Stimulated activated naive B cell treated with anti-CD40 and anti-IgM and Interleukin-4, amounts not matched to agents 10 μg/mL and 1 μg/mL and 100 μg/mL, for 72 hours (primary cell): ENCODE measurements at places on chromosomes 16 and 17.

DNA sequence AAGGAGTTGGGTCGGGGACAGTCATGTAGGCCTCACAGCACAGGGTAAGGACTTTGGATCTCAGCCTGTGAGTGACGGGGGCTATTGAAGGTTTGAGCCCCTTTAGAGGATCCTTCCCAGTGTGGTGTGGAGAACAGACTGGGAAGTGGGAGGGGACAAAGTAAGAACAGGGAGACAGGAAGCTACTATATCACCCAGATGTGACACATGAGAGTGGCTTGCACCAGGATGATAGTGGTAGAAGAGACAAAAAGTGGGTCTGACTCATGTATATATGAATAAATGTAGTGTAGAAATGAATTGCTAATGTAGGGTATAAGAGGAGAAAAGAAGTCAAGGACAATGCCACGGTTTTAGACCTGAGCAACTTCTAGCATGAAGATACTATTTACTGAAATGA is 4.5 kb downstream of the NUP93 start:
- H3K4me1 ChIP-seq = peaks cover 4% of the 10 kb centered on the region
- H3K4me3 ChIP-seq = no peak overlapping the region
- H3K27ac ChIP-seq = no peak overlapping the region
- no peaks in the 10 kb centered on the region for H3K27me3 ChIP-seq

- peaks cover 30% of the 10 kb centered on the region for H3K36me3 ChIP-seq
- DNase-seq = no peak
- H3K4me3 ChIP-seq = peak overlapping the region; percentile 91
- H3K4me1 ChIP-seq = peaks cover 34% of the 10 kb centered on the region
- no peaks in the 10 kb centered on the region for H3K27me3 ChIP-seq
Measured at GRCh38 chr16:1351215-1351581, 480 bp downstream of the TSR3 start.

DNA sequence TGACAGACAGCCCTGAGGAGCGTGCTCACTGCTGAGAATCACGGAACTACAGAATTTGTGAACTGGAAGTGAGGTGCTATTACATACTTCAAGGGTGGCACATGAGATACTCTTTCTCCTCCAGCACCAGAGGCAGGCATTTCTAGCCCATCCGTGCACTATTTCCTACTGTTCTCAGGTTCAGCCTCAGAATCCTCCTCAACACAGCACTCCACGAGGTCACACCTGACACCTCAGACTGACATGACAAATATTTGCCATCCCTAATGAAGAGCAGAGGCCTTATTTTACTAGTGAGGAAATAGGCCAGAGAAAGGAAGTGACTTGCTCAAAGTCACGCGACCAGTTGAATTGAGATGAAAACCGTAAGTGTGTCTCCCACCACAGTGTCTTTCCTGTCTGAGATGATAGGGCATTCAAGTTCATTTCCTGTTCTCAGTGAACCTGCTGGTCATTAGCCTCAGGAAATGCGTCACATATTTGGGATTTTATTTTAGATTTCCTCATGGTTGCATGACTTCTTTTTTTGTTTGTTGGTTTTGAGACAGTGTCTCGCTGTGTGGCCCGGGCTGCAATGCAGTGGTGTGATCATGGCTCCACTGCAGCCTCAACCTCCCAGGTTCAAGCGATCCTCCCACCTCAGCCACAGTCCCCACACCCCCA is 23.6 kb downstream of the SEZ6 start:
- peaks cover 13% of the 10 kb centered on the region for H3K27me3 ChIP-seq
- H3K4me1 ChIP-seq = peaks cover 25% of the 10 kb centered on the region
- no peak overlapping the region for H3K4me3 ChIP-seq
- peak overlapping the region; percentile 90 for H3K27ac ChIP-seq

DNA sequence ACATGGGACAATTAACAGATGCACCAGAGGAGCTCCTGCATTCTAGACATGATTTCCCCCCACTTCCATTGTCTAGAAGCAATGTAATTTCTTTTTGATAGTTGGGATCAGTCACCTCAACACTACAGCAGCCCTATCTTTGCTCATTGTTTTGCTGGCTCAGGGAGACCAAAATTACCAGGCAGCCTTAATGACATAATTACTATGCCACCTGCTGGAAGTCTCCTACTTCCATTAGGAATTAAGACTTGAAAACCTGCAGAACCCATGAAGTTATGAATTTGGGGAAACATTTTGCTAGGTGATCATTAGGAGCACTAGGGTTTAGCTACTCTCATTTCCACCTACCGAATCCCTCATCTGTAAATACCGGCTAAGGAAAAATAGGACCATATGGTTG is 312.0 kb upstream of the CA10 start:
- H3K27me3 ChIP-seq = no peaks in the 10 kb centered on the region
- H3K27ac ChIP-seq = no peak overlapping the region

DNA sequence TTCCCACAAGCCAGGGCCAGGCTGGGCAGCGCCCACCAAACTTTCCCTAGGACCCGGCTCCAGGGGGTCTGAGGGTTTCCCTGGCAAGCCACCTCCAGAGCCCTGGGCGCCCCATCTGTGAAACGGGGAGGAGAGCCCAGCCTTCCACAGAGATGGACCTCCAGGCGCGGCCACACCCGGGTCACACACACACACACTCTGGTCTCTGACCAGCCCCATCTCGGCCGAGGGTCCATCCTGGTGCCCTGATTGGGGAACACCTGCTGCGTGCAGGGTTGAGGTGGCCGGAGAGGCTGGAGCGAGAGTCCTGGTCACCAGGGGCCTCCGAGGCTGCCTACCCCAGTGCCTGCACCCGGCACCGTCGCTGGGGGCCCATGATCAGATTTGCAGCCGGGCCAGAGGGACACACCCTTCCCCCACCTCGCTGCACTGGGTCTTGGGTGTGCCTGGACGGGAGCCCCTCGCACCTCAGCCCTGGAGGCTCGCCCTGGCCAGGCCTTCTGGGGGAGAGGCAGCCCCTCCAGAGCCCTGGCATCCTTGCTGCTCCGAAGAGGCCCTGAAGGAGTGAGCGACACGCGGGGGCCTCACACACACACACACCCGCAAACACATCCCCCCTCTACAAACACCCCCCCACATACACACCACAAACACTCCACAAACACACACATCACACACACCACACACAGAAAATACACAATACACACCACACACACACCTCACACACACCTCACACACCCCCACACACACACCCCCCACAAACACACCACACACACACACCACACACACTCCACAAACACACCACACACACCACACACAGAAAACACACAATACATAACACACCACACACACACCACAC is 29.7 kb downstream of the SLC25A10 start:
- no peaks in the 10 kb centered on the region for H3K36me3 ChIP-seq
- peaks cover 2% of the 10 kb centered on the region for H3K4me1 ChIP-seq
- DNase-seq = no peak
- H3K27me3 ChIP-seq = peaks cover 12% of the 10 kb centered on the region
- H3K27ac ChIP-seq = no peak overlapping the region

DNA sequence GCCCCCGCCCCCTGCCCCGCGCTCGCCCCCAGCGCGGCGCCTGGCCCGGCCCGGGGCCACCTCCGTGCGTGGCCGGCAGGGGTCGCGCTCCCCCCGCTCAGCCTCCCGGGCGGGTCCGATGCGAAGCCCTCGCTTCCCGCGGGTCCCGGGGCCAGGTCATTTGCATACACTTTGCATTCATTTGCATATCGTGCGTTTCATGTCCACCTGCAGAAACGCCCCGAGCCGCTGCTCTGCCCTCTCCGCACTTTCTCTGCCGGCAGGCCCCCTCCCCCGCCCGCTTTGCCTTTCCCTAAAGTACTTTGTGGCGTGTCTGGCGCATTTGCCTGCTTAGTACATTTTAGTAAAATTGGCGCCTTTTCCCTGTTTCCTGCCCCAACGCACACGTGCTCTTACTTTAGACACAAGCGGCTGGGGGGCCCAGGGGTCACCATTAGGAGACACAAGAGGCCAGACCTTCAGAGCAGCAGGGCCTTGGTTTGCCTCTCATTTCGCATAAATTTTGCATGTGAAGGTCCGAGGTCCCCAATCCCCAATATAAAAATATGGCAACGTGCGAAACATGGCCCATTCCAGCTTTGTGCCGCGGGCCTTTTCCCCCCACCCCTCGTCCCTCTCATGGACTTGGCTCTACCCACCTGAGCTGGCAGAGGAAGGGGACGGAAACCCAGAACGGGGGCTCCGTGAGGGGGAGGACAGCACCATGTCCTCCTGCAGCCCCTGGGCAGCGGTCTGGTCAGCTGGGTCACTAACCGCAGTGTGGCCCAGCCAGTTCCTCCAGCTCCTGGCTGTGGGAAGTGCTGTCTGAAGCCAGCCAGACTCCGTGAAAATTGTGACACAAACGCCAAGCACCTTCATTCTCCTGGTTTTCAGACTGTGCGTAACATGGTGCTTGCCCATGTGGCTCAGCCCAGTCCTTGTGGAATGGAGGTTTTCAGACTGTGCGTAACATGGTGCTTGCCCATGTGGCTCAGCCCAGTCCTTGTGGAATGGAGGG is 34.8 kb downstream of the CBFA2T3 start:
- H3K4me1 ChIP-seq = peaks cover 35% of the 10 kb centered on the region
- no peaks in the 10 kb centered on the region for H3K27me3 ChIP-seq
- DNase-seq = peak; percentile 57
- H3K27ac ChIP-seq = peak overlapping the region; percentile 42
- no peaks in the 10 kb centered on the region for H3K36me3 ChIP-seq
- H3K4me3 ChIP-seq = peak overlapping the region; percentile 76

- H3K27me3 ChIP-seq = no peaks in the 10 kb centered on the region
- peaks cover 10% of the 10 kb centered on the region for H3K36me3 ChIP-seq
- DNase-seq = no peak
- H3K27ac ChIP-seq = no peak overlapping the region
Measured at GRCh38 chr17:60335289-60335688, 56.6 kb downstream of the USP32 start.

DNA sequence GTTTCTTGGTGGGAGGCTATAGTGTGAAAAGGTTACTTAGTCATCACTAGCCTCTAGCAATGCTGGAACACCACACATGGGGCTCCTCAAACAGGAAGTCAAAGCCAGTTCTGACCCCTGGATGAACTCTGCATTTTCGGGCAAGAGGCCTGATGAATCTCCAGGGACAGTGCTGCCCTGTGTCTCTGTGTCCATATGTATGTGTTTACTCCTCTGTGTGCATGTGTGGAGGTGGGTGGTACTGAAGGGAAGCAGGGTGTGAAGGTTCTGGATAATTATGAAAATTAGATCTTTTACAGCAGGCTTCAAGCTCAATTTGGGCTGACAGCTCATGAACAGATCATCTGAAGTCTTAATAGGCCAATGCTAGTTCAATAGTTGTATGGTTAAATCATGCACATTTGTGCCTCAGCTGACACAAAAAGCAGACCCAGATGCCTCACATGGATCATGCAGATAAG is 133.6 kb downstream of the SNX11 start:
- H3K4me3 ChIP-seq = no peak overlapping the region
- peaks cover 10% of the 10 kb centered on the region for H3K4me1 ChIP-seq

DNA sequence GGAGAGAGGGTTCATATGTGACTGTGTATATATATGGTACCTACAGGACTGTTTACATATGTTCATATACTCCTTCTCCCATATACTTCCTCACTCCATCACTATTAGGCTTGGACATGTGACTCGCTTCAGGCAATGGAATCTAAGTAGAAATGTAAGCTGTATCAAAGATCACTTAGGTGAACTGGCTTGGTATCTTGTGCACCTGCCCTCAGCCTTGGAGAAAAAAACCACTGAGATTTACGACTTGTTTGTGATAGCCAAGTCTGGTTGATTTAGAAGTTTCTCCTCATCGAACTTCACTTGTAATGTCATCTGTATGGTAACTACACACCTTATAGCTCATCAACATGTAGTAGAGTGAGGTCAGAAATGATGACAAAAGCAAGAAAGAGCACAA is 59.9 kb downstream of the FBXL20 start:
- H3K36me3 ChIP-seq = no peaks in the 10 kb centered on the region
- no peaks in the 10 kb centered on the region for H3K27me3 ChIP-seq
- no peak for DNase-seq
- H3K4me3 ChIP-seq = no peak overlapping the region
- no peak overlapping the region for H3K27ac ChIP-seq
- H3K4me1 ChIP-seq = no peaks in the 10 kb centered on the region

DNA sequence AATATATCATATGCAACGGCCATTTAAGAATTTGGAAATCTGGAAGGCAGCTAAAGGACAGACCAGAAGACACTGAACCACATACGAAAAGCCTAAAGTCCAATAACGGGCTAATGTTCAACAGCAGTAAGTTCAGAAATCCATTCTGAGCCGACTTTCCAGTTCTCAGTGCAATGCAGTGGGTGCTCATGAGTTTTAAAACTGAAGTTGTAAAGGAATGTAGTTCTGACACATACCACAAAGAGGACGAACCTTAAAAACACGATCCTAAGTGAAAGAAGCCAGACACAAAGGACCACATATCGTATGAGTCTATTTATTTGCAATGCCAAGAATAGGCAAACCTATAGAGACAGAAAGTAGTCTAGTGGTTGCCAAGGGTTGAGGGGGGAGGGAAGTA is 278.3 kb upstream of the ZFHX3 start:
- H3K4me1 ChIP-seq = no peaks in the 10 kb centered on the region
- no peak for DNase-seq
- no peaks in the 10 kb centered on the region for H3K27me3 ChIP-seq
- no peaks in the 10 kb centered on the region for H3K36me3 ChIP-seq

- H3K36me3 ChIP-seq = peaks cover 24% of the 10 kb centered on the region
- H3K4me3 ChIP-seq = no peak overlapping the region
- H3K4me1 ChIP-seq = peaks cover 30% of the 10 kb centered on the region
- H3K27ac ChIP-seq = no peak overlapping the region
- no peak for DNase-seq
Measured at GRCh38 chr16:603933-604332, 14.1 kb downstream of the RAB40C start.

DNA sequence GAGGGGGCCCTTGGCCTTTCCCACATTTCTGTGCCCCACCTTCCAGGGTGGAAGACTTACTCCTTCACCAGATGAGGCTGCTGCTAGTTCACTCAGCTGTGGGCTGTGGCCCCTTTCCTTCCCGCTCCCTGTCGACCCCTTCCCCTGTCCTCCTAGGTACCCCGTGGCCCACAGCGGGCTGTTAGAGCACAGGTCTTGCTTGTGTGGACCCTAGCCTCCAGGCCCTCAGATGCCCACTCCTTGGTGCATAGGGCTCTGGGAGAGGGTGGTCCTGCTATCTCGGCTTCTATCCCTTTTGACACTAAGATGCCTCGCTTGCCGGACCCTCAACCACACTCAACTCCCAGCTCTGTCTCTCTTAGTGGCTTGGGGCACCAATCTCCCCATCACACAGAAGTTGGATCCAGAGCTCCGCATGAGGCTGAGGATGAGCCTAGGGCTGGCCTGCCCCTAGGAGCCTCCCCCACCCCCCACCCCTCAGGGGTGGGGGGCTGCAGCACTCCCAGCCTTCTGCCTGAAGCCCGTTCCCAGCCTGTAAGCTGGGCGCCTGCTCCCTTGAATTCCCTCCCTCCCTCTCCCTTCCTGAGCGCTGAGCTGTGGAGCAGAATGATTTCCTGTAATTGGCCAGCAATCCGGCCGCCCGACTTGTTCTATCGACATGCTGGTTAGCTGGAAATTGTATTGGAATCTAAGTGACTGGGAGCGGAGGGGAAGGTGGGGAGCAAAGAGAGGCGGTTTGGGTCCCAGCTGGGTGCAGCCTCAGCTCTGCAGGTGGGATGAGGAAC is 30.9 kb downstream of the DCAKD start:
- peaks cover 22% of the 10 kb centered on the region for H3K36me3 ChIP-seq
- H3K27ac ChIP-seq = peak overlapping the region; percentile 15
- peaks cover 42% of the 10 kb centered on the region for H3K27me3 ChIP-seq
- no peak for DNase-seq
- peaks cover 43% of the 10 kb centered on the region for H3K4me1 ChIP-seq
- no peak overlapping the region for H3K4me3 ChIP-seq

GRCh38 chr17:20924306-20924705 is 118.5 kb downstream of the USP22 start:
- no peak overlapping the region for H3K27ac ChIP-seq
- no peak for DNase-seq
- peaks cover 23% of the 10 kb centered on the region for H3K27me3 ChIP-seq
- no peak overlapping the region for H3K4me3 ChIP-seq
